Sigmoid colon (tissue), 7 donors: ENCODE measurements at places on chromosomes 7 and 10. TPM values are rescaled to one million over a fixed set of nuclear protein-coding genes. Genes with fewer than 3 reads are reported as not detected.

SHOC2 gene
- 70.8 TPM for total RNA-seq

CYP26C1 gene
- total RNA-seq: not detected

SPDYE1 gene
- not detected for total RNA-seq

STARD3NL gene
- total RNA-seq: 61.0 TPM

EN2 gene
- 0.16 TPM for total RNA-seq

SLIT1 gene
- 0.71 TPM for total RNA-seq

DNA sequence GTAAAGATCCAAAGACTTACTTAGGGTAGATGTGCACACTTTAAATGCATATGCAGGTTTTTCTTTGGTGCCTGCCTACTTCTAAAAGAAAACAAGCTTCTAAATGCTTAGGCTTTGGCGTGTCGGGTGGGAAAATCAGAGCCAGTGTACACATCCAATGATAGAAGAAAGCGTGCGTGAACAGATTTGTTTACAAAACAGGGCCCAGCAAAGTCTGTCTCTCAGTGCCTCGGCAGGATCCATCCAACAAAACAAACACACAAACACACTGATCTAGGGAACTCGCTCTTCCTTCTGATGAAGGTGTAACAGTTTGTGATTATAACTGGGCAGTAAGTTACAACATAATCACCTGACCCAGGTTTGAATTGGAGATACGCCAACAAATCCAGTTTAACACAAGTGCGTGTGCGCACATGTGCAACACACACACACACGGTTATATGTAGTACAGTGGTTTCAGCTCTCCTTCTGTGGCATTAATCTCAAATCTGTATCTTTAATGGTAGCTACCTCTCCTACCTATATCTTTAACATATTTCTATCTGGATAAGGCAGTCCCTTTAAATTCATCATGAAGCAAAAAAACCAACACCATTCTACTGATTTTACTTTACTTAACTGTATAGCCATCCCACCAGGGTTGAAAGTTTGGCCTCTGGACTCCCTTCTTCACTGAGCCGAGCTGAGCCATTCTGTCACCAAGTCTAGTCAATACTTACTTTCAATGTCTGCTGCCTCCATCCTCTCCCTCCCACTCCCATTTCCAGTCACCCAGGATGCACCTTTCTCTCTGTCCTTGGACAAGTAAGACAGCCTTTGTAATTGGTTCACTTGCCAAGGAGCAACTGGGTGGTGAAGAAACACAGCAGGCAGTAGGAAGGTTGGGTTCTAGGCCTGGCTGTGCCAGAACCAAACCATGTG, 184.4 kb upstream of the KLF14 start:
- DNase-seq: no peak

DNA sequence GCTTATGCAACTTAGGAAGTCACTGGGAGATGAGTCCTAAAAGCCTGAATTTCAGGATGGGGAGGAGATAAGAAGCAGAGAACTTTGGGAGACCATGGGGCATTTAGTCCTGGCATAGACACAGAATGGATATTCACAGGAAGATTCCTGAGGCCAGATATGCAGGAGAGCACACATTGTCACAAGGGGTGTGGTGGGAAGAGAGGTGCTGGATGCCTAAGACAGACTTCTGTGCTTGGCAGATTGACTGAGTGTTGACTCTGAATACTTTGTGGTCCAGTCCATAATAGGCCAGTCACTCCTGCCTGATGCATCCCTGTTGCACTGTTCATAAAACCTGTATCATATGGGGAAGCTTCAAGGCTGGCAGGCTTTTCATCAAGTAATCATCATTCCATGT, 18.5 kb downstream of the SRI start:
- DNase-seq: no peak

- DNase-seq: no peak
Measured at GRCh38 chr10:87750001-87750671, 67.9 kb downstream of the ATAD1 start.

- DNase-seq: no peak
Measured at GRCh38 chr7:68295386-68295785, 1298.8 kb downstream of the TYW1 start.

DNA sequence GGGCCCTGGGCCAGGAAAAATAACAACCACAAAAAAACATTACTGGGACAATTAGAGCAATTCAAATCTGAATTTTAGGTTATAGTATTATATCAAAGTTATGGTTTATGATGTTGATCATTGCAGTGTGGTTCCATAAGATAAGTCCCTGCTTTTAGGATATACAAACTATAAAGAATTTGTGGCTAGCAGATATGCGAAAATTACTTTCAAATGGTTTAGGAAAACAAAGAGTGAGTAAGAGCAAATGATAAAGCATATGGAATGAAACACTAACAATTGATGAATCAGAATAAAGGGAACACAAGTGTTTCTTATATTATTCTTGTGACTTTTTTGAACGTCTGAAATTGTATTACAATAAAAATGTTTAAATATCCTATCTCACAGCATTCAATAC, 64.4 kb upstream of the HECTD2 start:
- DNase-seq: no peak

DNA sequence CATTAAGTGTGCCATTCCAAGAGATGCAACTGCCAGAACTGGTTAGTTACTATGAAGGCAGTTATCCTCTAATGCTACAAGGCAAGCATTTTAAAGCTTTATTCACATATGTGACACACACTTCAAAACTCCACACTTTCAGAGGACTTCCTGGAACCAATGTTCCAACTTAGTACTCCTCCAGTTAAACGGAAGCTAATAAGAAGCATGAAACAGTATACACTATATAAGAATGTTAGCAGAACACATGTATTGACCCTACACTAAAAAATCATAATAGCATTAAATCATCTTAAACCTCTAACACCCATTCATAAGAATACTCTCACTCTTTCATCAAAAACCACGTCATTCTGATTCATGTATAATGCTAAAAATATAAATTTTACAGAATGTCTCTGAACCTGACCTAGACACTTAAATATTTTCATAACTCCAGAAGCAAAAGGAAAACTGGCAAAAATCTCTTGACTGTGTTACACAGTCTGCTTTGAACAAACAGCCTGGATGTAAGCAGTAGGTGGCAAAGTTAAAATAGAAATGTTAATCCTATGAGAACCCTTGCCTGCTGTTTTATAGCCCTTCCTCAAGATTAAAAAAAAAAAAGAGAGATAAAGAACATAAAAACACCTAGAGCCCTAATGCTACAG, 135.0 kb downstream of the SEMA3C start:
- DNase-seq: no peak

GRCh38 chr7:45036317-45036716, 36.3 kb downstream of the CCM2 start:
- DNase-seq: no peak

DNA sequence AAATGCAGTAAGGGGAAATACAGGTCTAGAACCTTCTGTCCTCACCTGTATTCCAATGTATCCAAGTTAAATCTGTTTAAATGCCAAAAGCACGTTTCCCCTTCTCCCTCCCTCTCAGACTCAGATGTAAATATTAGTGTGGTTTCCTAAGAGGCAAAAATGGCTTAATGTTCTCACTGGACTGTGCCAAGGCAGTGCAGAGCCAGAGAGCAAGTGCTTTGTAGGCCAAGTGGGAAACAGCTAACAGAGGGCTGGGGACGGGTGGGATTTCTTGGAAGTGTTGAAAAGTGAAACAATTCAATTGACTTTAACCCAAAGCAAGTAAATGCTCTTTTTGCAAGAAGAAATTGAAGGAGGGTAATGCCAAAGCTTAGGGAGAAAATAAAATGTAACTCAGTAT, 103.1 kb downstream of the GSAP start:
- DNase-seq: no peak

DNA sequence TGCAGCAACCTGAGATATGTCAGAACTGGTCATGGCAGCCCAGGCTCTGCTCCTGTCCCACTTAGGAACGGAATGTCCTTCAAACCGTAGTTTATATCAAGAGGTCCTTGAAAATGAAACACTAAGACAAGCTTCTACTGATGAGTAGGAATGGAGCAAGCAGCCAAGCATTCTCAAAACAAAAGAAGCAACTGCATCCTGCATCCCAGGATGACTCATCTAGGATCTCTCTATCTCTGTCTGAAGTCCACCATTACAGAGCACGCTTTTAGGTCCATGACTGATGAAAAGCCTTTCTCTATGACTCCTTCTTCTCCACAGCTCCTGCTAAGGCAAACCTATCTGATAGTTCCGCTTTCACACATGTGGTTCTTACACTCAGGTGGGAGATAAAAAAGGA, 16.3 kb downstream of the MBL2 start:
- no peak for DNase-seq
